ENCODE measurements at places on chromosomes 2 and 18.

GRCh38 chr2:207767461-207768167 is 2.1 kb downstream of the FZD5 start:
- no peak for DNase-seq

DNA sequence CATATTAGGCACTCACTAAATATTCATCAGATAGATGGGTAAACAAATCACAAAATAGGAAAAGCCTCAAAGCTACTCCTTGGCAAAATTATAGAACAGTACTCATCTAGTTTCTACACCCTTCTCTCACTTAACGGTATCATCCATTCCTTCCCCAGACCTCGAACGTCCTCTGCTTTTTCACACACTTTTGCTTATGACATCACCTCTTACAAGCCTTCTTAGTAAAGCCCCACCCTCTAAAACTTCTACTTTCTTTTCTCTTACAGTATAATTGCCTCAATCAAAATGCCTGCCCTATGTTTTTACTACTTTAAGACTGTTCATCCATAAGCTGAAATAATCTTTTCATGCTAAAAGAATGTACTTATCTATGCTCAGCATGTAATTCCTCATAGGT is 8.1 kb downstream of the CHN1 start:
- no peak for DNase-seq

DNA sequence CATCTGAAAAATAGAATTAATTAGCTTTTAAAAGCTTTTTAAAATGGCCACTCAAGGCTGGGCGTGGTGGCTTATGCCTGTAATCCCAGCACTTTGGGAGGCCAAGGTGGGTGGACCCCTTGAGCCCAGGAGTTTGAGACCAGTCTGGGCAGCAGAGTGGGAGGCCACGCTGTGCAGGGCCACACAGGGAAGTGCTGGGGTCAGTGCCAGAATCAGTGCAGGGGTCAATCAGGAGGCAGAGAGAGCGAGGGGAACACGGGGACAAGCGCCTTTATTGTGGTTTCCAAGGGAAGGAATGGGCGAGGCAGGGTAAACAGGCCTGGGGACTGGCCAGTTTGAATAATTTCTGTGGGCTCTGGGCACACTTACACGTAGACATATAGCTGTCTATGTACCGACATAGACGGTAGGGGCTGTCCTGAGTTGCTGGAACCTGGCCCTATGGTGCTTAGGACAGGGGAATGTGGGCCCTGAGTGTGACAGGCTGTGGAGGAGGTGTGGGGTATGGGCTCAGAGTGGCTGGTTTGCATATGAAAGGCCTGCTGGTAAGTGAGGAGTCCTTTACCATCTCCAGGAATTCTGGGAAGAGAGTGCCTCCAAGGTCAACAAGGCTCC is 42.9 kb downstream of the DYSF start:
- no peak for DNase-seq

GRCh38 chr2:238280083-238280825 is 8.2 kb downstream of the PER2 start:
- no peak for DNase-seq

- no peak for DNase-seq
These were observed 165.6 kb downstream of the TMEFF2 start for GRCh38 chr2:192029089-192029488.

DNA sequence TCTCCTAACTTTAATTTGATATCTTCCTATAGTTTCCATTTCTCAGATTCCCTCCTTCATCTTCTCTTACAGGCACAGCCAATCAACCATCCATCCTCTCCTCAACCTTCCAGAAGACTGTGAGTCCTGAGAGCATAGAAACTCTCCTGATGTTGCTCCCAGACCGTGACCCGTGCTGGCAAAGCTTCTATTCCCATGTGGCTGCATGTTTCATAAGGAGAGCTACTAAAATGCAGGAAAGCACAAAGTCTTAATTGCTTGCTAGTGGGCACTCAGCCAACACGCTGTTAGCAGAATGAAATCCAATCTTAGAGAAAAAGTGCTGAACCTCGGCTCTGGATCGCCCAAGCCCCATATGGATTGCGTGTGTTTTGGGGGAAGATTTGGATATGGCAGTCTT is 1244.7 kb upstream of the ZEB2 start:
- no peak for DNase-seq

- no peak for DNase-seq
These were observed 63.8 kb downstream of the RTP5 start for GRCh38 chr2:241933179-241933911.

- DNase-seq = no peak
These were observed 945.1 kb upstream of the PIK3C3 start for GRCh38 chr18:41009926-41010325.

DNA sequence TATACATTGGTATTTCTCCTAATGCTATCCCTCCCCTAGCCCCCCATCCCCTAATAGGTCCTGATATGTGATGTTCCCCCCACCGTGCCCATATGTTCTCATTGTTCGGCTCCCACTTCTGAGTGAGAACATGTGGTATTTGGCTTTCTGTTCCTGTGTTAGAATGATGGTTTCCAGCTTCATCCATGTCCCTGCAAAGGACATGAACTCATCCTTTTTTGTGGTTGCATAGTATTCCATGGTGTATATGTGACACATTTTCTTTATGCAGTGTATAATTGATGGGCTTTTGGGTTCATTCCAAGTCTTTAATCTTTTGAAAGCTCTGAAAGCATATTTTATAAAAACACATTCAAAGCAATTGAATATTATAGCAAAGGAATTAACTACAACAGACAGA is 1169.4 kb upstream of the ZEB2 start:
- DNase-seq = no peak

DNA sequence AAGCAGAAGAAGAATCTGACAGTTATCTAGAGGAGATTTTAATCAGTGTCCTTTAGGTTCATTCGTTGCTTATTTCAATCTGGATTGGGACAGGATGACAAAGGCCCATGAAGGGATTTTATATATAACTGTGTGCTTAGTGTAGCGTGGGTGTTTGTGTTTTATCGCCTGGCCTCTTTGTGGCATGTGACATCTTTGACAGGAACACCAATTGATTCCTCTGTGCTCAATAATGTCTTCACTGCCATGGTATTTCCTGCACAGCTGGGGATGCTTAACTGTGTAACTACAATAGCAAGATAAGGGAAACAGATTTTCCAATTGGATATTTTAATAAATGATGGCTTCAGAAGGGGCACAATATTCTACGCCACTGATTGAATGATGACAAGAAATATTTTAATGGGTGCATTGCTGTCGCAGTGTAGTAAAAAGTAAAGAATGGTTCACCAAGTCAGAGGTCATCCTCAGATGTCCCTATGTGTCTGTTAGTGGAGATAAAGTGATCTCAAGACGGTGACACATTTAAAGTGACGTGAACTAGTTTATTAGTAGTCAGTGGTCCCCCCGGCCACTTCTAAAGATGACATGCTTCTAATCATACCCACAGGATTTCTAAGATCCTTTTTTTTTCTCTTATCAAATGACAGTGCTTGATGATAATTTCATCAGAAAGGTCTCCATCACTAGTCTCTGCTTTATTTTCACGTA is 160.4 kb downstream of the AGAP1 start:
- no peak for DNase-seq

GRCh38 chr2:189854187-189854586 is 69.9 kb downstream of the PMS1 start:
- DNase-seq = no peak

DNA sequence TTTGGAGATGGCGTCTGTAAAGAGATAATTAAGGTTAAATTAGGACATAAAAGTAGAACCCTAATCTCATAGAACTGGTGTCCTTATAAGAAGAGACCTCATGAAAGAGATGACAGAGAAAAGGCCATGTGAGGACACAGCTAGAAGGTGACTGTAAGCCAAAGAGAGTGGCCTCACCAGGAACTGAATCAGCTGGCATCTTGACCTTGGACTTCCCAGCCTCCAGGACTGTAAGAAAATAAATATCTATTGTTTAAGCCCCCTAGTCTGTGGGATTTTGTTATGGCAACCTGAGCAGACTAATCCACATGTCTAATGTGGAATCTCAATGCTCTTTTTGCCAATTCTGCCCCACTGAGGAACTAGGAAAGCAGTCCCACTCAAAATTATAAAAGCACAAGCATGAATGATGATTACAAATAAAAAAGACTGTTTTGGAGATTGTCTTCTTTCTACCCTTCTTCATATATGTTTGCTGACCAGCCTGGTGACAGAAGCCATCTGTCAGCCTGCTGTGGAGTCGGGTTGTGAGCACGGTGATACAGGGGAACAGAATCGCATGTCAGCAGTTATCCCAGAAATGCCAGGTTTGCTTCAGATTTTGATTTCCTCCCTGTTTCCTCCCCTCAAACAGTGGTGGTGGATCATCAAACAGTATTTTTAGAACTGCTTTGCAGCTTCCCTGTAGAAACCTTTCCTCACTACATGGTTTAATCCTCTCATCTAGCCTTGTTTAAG is 54.2 kb downstream of the INPP4A start:
- no peak for DNase-seq

DNA sequence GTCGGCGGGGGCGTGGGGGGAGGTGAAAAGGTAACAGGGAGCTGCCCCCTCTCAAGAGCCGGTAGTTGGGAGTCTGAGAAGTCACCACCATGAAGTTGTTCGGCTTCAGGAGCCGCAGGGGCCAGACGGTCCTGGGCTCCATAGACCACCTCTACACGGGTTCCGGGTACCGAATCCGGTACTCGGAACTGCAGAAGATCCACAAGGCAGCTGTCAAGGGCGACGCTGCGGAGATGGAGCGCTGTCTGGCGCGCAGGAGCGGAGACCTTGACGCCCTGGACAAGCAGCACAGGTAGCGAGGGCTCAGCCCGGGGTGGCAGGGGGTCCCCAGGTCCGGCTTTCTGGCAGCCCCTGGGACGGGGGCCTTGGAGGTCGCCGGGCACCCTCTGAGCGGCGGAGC is 47.1 kb upstream of the ZNF519 start:
- no peak for DNase-seq

GRCh38 chr2:200490001-200490400 is 19.9 kb downstream of the KCTD18 start:
- DNase-seq = no peak

- peak; percentile 8 for DNase-seq
These were observed 463 bp downstream of the SMC6 start for GRCh38 chr2:17752892-17753802.

GRCh38 chr18:46842583-46842982 is 74.7 kb downstream of the PIAS2 start:
- DNase-seq = no peak

DNA sequence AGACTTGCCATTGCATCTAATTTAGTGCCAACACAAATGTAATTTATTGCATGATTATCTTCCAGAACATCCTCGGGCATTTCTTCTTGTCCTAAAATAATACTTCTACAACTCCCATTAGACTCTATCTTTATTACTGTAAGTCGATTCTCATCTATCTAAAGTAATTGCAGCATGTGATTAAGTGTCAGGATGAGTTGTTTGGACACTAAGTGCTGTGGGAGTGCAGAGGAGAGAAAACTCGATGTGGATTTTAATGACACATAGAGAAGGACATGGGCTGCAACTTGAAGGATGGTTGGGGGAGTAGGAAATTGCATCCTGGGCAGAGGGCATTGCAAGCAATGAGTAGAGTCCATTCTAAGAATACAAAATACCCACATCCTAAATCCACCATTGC is 33.5 kb downstream of the STAT4 start:
- no peak for DNase-seq

- no peak for DNase-seq
These were observed 208.1 kb downstream of the KLHL29 start for GRCh38 chr2:23592898-23593751.

GRCh38 chr2:67389788-67390187 is 7.3 kb upstream of the ETAA1 start:
- no peak for DNase-seq

- no peak for DNase-seq
These were observed 154.6 kb upstream of the REV1 start for GRCh38 chr2:99644419-99644787.

- DNase-seq = no peak
These were observed 135.4 kb downstream of the NBAS start for GRCh38 chr2:15425712-15426111.

DNA sequence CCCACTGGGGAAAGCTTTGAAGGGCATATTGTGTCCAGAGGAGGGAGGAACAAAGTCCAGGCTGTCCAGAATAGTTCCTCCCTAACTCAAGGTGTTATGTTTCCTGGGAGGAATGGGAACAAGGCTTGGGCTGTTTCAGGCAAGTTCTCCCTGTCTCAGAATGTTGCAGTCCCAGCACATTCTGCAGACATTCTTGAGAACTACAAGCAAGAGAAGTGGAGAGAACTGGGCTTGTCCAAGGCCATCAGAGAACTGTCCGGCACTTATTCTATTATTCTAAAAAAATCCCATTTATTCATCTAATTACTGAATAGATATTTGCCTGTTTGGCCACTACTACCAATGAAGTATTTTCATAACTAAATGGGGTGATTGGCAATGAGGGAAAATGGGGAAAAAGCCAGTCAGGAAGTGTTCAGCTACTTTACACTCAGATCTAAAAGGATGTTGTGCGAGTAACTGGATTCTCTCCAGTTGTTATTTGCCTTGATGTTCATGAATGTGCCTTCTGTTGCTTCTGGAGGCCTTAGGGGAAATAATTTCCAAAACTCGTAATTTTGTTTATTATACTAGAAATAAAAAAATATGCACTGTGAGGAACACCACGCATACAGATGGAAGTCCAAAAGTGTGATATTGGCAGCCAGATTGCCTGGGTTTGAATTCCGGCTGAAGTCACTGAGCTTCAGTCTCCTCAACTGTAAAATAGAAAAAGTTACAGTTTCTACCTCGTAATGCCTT is 300.1 kb upstream of the RND3 start:
- DNase-seq = no peak

- no peak for DNase-seq
These were observed 38.5 kb upstream of the ZNF396 start for GRCh38 chr18:35415511-35416073.

GRCh38 chr2:16647992-16648617 is 17.5 kb downstream of the CYRIA start:
- DNase-seq = no peak

DNA sequence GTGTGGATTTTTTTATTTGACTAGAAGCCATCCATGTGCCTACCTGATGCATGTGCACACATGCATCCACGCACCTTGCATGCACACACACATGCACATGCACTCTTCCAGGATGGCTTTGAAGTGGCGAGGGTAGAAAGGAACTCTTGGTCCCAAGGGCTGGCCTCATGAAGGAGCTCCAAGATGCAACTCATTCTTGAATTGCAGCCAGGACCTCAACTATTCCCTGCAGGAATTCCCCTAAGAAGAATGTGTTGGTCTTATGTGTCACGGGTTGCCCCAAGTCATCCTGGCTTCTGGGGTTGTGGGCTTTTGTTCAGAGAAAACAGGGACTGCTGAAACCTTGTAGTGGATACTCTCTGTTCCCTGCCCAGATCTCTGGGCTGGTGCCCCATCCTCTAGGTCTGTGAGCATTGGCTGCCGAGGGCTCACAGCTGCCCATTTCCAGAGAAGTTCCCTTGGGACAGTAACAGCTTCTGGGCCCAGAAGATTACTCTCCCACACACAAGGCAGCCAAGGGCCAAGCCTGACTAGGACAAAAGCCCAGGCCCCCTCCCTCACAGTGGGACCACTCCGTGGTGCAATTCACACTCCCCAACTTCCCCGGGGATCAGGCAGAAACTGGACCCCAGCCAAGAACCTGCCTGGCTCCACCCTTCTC is 137.6 kb downstream of the COPS8 start:
- no peak for DNase-seq

- no peak for DNase-seq
These were observed 58.3 kb downstream of the INSIG2 start for GRCh38 chr2:118146315-118147283.

- DNase-seq = no peak
These were observed 38.2 kb downstream of the RMC1 start for GRCh38 chr18:23541349-23542093.
